Activated naive CD4-positive, alpha-beta T cell treated with anti-CD3 and anti-CD28 coated beads for 36 hours (primary cell): ENCODE measurements at places on chromosomes 5 and 9. TPM values are rescaled to one million over a fixed set of nuclear protein-coding genes. Genes with fewer than 3 reads are reported as not detected.
A peak's percentile ranks its signal among the peaks of the same experiment; 100 is the strongest.

The TAF11L10 gene
- total RNA-seq = not detected

- no peak for DNase-seq
Observed at GRCh38 chr9:113566712-113567071, 103.2 kb downstream of the RGS3 start.

GRCh38 chr5:24005384-24005783, 498.0 kb downstream of the PRDM9 start:
- no peak for DNase-seq

The SEC61B gene
- 105 TPM for total RNA-seq

DNA sequence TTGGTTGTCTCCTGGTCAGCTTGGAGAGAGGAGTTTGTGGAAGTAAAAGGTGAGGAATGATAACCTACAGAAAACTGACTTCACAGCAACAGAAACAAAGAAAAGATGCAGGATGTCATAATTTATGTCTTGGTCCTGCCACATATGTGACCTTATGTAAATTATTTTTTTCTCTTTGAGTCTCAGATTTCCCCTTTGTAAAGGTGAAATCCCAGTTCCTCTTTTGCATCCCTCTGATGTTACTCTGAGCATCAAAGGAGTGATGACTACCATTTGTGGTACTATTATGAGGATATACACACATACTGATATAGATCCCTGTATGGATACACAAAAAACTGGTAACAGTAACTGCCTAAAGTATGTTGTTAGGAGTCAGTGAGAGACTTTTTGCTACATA, 1.4 kb upstream of the THG1L start:
- DNase-seq = no peak

- peak; percentile 63 for DNase-seq
Observed at GRCh38 chr5:172910828-172911627, 48.2 kb upstream of the RPL26L1 start.

- no peak for DNase-seq
Observed at GRCh38 chr9:27626244-27627187, 53.2 kb upstream of the C9orf72 start.

DNA sequence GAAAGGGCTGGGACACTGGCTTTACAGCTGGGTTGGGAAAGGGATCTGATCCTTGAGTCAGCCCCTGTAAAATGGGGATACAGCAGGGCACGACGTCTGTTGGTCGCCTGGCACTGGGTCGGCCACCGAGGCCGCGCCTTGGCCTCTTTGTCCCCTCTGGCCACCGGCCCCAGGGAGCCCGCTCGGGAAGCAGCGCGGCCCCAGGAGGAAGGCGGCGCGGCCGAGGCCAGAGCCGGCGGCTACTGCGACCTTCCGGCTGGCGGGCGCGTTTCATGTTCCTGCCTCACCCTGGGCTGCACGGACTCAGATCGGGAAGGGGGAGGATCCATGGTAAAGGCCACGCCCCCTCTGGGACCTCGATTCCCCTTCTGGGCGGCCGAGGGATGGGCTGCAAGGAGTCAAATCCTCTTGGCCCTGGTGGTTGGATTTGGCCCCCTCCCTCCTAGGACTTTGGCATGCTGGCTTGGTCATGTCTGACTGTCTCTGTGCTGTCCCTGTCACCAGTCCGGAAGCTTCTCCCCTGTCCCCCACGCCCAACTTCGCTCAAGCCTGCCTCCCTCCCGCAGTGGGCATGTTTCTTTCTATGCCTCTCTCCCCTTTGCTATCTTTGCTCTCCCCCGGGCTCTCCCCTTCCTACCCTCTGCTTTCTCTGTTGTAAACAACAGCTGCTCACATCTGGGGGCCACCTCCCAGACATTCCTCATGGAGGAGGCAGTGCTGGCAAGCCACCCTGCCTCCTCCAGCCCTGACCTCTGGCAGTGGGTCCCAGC, 25.8 kb downstream of the FPGS start:
- no peak for DNase-seq

DNA sequence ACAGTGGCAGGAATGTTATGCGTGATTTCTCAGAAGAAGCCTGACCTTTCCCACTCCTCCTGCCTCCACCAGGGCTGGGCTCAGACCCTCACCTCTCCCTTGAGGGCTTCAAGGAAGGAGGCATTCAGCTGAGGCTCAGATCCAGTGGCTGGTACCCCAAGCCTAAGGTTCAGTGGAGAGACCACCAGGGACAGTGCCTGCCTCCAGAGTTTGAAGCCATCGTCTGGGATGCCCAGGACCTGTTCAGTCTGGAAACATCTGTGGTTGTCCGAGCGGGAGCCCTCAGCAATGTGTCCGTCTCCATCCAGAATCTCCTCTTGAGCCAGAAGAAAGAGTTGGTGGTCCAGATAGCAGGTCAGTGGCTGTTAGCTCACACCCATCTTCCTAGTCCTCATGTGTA, 9.9 kb downstream of the BTNL9 start:
- no peak for DNase-seq

The PGM5 gene
- not detected for total RNA-seq

- no peak for DNase-seq
Observed at GRCh38 chr5:23977365-23977764, 470.0 kb downstream of the PRDM9 start.

- no peak for DNase-seq
Observed at GRCh38 chr5:170150713-170151096, 45.0 kb downstream of the FOXI1 start.

DNA sequence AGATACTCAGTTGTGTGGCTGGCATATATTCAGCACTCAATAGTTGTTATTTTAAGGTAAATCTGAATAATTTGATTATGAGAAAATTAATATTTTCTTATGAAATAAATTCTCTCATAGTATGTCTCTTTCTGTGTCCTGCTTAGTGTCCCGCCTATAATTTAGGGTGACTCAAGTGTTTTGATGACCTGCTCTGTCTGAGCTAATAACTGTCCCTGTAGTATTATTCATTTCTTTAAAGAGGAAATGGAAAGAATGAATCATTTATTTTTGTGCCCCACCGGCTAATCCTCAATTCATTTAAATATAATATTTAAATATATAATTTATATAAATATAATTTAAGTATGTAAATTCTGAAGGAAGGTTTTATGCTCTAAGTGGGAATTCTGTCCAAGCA, 4.1 kb downstream of the SLC1A1 start:
- no peak for DNase-seq

The SPINK13 gene
- total RNA-seq = not detected

The RIGI gene
- 8.4 TPM for total RNA-seq

DNA sequence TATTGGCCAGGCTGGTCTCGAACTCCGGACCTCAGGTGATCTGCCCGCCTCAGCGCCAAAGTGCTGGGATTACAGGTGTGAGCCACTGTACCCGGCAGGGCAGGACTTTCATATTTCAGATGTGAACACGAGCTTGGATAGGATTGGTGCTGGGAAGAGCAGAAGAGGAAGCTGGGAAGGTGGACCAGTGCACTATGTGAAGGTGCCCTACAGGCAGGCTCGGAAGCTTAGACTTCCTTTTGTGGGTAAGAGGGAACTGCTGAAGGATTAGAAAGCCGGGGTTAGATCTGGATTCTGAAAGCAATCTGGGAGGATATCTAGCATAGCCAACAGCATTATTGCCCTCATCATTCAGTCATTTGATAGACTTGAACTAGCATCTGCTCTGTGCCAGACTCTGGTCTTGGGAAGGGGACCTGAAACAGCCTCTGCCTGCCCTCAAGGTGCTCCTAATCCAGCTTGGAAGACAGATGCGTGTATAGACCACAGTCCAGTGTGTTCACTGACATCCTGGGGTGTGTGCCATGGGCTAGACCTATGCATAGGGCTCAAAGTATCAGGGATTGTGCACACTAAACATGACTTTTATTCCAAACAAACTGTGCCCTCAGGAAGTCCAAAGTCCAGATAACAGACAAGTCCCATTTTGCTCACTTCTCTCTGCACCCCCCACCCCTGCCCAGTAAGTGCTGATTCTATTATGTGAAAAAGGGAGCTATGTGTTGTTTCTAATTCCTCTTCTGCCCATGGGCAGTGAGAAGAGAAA, 637 bp downstream of the CBY3 start:
- DNase-seq = no peak

DNA sequence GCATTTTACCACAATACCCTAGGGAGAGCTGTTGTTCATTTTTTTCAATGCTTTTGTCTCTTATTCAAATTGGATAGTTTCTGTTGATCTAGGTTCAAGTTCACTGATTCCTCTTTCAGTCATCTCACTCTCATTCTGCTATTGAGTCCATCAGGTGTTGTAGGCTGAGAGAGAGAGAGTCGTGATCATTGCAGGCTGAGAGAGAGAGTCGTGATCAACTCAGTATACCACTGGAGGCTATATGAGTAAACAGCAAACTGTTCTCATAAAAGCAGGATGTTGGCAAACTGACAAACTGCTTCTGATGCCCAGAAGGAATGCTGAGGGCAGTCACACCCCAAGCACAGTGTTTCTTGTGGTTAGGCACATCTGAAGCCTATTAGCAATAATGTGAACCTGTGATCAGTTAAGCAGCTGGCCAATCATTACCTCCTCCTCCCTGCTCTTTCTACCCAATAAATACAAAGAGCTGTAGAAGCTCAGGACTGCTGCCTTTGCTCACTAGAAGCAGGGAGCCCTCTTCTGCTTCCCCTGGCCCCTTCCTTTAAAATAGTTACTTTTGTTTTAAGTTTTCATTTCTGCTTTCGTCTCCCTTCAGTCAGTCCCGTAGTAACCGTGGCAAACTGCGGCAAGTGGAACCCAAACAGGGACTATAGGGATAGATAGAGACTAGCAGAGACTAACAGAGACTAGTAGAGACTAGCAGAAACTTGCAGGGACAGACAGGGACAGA, 476.1 kb upstream of the ACO1 start:
- DNase-seq = no peak

GRCh38 chr5:105639068-105639467, 2031.7 kb downstream of the EFNA5 start:
- no peak for DNase-seq

DNA sequence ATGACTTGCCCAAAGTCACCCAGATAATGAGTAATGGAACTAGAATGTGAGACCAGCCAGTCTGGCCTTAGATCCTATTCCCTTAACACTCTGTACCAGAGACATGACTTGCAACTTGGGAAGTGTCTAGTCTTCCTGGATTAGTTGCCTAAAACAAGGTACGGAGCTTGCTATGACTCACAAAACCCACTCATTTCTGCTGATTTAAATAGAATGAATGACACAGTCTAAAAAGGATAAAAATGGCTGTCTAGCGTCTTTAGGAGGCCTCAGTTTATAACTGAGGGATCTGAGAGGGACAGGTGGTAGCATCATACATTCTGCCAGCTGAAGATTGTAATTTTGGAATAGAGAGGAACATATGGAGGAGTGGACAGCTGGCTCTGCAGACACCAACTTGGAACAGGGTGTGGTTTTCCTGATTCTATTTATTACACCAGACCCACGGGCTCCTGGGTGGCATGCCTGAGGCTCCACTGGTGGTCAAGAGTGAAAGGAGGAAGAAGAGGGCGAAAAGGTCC, 62.7 kb downstream of the ABLIM3 start:
- DNase-seq = no peak

DNA sequence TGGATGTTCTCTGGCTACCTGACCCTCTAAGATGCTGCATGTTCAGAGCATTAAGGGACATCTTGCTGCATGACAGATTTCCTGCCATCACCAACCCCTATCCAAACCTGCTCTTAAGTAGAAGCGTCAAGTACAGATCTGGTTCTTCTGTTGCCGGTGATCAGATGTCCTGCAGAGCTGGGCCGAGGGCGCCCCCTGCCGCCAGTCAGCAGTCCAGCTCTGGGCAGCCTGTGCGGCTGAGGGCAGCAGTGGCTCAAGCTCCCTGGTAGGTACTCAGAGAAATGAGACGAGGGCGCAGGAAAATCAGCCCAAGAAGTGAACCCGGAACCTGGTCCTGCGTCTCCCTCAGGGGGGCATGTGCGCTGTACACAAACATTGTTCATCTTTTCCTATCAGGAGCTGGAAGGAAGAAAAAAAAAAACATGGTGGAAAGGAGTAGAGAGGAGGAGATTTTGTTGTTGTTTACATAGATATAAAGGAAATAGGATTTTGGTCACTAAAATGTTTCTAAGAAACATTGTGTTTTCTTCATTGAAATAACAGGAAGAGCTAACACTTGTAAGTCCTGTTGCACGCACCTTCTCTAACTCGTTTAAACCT, 95.8 kb downstream of the CFAP90 start:
- peak; percentile 60 for DNase-seq

- DNase-seq = no peak
Observed at GRCh38 chr9:79574781-79575180, 3.0 kb downstream of the TLE4 start.

- DNase-seq = no peak
Observed at GRCh38 chr5:93192087-93192486, 388.9 kb downstream of the NR2F1-AS1 start.

The RUFY1 gene
- total RNA-seq = 31.0 TPM

The SHC3 gene
- total RNA-seq = not detected

DNA sequence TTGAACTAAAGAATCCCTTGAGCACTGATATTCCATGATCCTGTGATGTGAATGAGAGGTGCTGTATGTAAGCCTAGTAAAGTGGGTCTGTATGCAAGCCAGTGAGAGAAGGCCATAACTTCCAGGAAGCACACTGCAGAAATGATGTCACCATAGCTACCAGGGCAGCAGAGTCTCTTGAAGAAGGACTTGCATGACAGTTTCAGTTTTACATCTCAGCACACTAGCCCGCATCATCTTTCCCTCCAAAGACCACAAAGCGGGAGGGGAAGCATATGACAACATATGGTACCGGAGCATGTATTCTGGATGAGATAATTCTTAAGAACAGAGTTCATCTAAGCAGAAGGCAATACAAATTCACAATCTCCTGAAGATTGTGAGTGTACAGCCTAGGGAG, 37.6 kb upstream of the MAST4 start:
- DNase-seq = peak; percentile 39

- DNase-seq = no peak
Observed at GRCh38 chr5:116229131-116229689, 144.4 kb downstream of the COMMD10 start.

DNA sequence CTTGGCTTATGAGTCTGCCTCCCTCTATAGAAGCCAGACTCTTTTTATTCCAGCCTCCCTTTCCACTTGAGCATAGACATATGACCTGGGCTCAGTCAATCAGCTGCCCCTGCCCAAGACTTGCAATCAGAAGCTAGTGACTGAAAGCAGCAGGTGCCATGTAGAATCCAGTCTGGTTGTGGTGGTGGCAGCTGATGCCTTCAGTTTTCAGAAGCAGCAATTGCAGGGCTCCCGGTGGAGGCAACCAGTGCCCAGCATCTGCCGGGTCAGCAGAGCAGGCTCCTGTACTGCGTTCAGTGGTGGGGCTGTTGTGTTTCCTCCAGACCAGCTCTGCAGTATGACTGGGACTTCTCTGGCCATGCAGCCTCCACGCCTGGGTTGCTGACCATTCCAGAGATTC, 53.9 kb upstream of the PALM2AKAP2 start:
- DNase-seq = no peak

DNA sequence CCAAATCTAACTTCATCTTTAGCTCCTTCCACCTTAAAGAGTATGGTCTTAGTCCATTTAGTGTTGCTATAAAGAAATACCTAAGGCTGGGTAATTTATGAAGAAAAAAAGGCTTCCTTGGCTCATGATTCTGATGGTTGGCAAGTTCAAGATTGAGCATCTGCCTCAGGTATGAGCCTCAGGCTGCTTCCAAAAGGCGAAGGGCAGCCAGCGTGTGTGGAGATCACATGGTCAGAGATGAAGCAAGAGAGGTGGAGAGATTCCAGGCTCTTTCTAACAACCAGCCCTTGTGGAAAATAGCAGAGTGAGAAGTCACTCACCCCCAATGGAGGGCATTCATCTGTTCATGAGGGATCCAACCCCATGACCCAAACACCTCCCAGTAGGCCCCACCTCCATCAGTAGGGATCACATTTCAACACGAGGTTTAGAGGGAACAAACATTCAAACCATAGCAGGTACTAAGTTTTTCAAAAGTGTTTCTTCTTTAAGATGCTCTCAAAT, 225.9 kb downstream of the SGCD start:
- no peak for DNase-seq

The CATSPER3 gene
- total RNA-seq = 0.32 TPM

GRCh38 chr5:133830911-133831310, 137.5 kb downstream of the C5orf15 start:
- no peak for DNase-seq
